ENCODE measurements at places on chromosomes 16 and 17.

GRCh38 chr17:58626905-58627304 lies 64.9 kb downstream of the TEX14 start:
- no peak for DNase-seq

DNA sequence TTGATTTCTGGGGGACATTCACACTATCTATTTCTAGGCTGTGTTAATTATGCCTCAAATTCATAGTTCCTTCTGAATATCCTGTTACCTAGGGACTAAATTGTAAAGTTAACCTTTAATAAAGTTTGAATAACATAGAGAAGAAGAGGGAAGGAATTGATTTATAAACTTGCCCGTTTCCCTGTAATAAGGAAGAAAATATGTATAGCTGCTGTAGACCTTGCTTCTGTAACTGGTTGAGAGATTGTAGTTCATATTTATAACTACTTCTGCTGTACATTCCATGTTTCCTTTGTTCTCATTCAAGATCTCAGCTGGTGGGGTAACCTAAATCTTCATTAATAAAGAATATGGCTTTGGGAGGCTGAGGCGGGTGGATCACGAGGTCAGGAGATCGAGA lies 19.2 kb downstream of the NF1 start:
- no peak for DNase-seq

- DNase-seq = no peak
These were observed 111.2 kb downstream of the ANKRD11 start for GRCh38 chr16:89378947-89379771.

GRCh38 chr16:57388359-57389086 lies 16.0 kb upstream of the CCL17 start:
- no peak for DNase-seq

DNA sequence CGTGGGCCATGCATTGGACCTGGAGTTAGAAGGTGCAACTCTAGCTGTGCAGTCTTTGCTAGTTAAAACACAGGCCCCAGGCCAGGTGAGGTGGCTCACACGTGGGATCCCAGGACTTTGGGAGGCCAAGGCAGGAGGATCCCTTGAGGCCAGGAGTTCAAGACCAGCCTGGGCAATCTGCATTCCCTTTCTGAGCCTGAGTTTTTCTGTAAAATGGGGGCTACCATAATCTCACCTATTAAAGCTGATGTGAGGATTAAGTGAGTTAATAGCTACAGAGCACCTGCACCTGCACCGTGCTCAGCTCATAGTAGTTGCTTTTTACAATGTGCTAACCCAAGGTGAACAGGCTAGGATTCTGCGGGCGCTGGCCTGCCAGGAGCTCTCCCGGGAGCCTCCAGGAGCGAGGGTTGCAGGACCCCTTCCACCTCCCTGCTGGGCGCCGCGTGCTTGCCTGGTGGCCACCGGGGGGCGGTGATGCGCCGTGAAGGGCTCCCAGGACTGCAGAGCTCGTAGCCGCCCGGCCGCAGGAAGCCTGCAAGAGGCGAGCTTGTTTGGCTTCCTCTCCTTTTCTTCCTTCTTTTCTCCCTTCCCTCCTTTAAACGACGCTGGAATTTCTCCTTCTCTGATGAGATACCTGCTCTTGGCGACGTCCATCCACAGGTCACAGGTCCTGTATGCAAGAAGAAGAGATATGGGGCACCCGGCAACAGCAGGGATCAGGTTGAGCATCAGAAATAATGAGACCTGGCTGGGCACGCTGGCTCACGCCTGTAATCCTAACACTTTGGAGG lies 51.3 kb downstream of the ZFP90 start:
- DNase-seq = peak; percentile 27

DNA sequence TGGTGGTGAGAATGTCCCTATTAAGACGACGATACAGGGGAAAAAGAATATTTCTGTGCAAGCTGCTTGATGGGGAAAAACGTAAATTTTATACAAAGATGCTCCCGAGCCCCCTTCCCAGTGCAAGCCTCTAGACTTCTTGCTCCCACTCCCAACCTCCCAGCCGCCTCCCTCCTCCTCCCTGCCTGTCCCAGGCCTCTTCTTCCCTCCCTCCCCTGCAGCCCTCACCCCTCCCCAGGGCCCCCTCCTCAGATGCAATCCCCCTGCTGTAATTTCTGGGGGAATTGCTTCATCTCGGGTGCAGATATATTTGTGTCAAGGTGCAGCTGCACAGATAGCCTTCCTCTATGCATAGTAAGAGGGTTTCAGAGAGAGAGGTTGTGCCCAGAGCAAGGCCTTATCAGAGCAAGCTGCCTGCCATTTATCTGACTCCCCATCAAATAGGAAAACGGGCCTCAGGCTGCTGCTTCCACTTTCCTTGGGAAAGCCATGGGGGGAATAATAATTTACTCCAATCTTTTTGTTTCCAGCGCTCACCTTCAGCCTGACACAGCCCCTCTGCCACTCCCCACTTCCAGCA lies 47.4 kb upstream of the LHX1 start:
- DNase-seq = no peak

DNA sequence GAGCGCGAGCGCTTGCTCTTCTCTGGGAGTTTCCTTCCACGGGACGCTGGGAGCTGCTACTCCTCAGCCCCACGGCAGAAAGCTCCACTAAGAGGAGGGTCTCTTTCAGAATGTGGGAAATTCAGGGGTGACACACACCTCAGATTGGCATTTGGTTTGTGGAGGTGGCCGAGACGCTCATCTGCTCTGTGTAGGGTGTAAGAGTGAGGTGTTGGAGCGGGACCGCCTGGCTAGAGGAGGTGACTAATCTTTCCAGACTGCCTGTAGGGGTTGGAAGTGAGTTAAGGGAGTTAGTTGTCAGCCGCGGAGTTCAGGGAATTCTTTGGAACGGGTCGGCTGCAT lies 735 bp downstream of the PSMD11 start:
- no peak for DNase-seq

DNA sequence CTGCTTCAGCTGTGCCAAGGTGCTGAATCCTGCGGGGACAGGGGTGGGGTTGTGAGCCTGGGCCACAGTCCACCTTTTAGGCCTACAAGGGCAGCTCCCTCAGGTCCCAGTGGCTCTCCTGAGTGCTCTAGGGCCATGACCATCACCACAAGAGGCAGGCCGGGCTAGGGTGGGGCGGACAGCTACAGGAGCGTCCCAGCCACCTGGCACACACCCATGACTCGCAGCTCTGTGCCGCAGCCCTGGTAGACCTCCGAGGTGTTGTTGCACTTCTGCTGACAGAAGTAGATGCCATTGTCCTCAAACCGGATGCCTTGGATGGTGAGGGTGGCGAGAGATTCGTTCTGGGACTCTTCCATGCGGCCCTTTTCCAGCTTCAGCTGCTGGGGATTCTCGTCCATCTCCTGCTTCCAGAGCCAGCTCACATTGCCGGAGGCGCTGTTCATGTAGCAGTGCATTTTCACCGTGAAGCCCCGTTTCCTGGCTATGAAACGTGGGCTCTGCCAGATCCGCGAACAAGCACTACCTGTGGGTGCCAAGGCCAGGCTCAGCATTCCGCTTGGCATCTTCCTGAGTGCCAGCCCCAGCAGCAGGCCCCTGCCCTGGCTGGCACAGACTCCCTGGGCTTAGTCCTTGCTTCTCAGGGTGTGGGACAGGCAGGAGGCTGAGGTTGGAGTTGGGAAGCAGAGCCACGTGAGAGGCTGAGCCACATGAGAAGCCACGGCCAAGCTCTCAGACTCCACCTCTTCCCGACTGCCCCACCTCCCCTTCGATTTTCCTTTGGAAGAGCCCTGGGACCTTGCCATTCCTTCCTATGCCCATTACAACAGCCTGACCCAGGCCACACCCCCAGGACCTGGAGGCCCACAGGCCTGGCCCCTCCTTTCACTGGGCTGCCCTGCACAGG lies 2.0 kb downstream of the CD79B start:
- no peak for DNase-seq

GRCh38 chr16:12819126-12820117 lies 15.7 kb upstream of the CPPED1 start:
- peak; percentile 73 for DNase-seq

GRCh38 chr16:6019490-6019991 lies 921.9 kb upstream of the EEF2KMT start:
- no peak for DNase-seq

- DNase-seq = no peak
These were observed 366.5 kb downstream of the SEC14L1 start for GRCh38 chr17:77507111-77507885.

GRCh38 chr16:55948230-55948629 lies 73.1 kb upstream of the CES5A start:
- no peak for DNase-seq

DNA sequence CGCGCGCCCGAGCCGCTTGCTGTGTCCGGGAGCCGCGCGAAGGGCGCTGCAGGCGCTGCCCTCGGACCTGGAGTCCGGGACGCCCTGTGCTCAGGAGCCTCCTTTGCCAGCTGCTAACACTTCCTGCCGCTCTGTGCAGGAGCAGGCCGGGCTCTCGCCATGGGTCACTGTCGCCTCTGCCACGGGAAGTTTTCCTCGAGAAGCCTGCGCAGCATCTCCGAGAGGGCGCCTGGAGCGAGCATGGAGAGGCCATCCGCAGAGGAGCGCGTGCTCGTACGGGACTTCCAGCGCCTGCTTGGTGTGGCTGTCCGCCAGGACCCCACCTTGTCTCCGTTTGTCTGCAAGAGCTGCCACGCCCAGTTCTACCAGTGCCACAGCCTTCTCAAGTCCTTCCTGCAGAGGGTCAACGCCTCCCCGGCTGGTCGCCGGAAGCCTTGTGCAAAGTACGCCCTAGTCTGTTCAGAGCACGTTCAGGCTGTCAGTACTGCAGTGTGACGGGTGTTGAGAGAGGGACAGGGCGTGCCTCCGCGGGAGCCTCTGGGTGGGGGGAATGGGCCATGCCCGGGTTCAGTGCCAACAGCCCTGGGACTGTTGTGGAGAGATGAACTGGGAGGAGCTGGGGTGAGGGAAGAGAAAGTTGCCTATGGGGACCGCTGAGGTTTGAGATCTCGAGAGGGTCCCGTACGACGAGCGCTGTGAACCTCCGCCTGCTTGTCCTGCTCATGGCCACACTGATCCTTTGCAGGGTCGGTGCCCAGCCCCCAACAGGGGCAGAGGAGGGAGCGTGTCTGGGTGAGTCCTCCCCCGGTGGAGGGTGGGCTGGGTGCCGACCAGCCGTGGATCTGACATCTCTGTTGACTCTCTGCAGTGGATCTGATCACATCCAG lies 1.3 kb downstream of the ZNF276 start:
- DNase-seq = peak; percentile 88

- no peak for DNase-seq
These were observed 119.5 kb upstream of the SHISA6 start for GRCh38 chr17:11121341-11121985.

DNA sequence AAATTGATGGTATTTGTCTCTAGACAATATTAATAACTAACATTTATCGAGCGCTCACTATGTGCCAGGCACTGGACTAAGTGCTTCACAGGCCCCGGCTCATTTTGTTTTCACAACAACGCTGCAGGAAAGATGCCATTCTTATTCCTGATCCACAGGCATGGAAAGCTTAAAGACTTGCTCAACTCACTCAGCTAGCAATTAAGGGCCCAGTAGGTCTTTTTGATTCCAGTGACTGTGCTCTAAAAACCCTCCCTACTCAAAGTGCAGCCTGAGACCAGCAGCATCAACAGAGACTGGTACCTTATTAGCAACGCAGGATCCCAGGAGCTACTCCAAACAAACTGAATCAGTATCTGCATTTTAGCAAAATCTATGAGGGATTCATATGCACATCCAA lies 35.3 kb downstream of the CUEDC1 start:
- DNase-seq = no peak

DNA sequence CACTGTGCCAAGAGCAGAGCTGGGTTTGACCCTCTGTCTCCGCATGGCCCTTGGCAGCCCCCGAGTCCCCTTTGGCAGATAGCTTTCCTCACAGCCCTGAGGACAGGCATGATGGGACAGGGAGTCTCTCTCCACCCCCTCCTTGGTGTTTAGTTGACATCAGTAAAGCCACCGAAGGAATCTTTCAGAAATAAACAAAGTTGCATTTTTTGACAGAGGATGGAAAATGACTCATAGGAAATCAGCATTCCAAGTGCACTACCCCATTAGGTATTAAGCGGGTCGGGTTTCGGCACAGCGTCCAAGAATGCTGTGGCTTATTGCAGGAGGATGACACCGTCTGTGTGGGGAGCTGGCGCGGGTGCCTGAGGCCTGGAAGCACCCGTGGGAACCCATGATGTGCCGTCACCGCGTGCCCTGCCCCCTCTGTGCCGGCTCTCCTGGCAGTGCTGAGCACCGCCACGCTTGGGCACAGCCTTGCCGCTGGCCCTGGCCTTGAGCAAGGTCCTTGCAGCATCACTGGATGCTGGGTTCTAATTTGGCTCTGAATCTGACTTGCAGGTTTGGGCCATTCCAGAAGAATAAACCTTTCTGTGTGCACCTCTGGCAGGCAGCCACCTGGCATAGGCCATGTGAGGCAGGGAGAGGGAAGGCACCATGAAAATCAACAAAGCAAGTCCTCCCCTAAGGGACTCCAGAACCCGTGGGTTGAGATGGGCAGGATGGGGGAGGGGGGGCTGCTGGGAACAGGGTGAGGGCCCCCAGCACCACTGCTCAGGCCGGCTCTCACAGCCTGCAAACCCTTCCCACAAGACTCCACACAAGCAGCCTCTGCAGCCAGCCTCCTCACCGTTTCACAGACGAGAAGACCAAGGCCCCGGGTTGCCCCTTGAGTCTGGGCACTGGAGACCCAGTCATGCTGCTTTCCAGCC lies 50.5 kb upstream of the ZNF469 start:
- no peak for DNase-seq

DNA sequence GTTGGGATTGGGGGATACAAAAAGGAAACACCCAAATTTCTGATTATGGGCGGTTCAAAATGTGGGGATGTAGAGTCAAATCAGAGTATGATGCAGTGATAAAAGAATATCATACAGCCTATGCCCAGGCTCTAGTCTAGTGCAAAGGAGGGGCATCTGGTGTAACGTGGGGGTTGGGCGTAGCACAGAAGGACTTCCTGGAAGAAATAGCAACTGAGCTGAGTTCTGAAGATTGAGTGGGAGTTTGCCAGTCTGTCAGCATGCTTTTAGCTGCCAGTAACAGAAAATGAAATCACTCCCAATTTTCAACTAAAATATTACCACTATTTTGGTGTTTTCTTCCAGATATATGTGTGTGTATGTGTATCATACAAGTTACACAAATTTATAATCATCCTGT lies 196.9 kb downstream of the SPECC1 start:
- DNase-seq = no peak

GRCh38 chr17:5541610-5542202 lies 42.6 kb downstream of the NLRP1 start:
- no peak for DNase-seq

GRCh38 chr17:45896803-45897693 lies 2.7 kb downstream of the MAPT start:
- DNase-seq = no peak

- DNase-seq = no peak
These were observed 107.5 kb upstream of the ZNF750 start for GRCh38 chr17:82947051-82947991.

Data from CD4-positive, alpha-beta T cell treated with Interleukin-15 for 4 hours (primary cell).